Posterior vena cava (tissue), 2 donors: ENCODE measurements at places on chromosomes 12 and 14. TPM values are rescaled to one million over a fixed set of nuclear protein-coding genes. Genes with fewer than 3 reads are reported as not detected.
A peak's percentile ranks its signal among the peaks of the same experiment; 100 is the strongest.

DNA sequence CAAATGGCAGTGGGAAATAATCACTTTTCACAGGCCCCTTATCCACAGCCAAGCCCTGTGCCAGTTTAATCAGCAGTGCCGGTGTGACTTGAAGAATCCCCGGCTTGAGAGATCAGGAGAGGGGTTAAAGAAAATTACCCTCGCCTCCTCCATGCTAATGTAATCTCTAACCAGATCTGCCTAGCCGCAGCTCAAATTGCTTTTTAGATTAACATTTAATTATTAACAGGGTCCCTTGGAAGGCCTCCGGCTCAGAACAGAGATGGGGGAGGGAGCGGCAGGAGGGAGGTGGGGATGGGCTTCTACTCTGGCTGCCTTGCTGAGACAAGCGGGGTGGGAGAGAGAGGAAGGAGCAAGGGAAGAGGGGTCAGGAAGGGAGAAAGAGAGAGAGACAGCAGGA lies 24.0 kb downstream of the FAM222A start:
- DNase-seq: peak; percentile 2

DNA sequence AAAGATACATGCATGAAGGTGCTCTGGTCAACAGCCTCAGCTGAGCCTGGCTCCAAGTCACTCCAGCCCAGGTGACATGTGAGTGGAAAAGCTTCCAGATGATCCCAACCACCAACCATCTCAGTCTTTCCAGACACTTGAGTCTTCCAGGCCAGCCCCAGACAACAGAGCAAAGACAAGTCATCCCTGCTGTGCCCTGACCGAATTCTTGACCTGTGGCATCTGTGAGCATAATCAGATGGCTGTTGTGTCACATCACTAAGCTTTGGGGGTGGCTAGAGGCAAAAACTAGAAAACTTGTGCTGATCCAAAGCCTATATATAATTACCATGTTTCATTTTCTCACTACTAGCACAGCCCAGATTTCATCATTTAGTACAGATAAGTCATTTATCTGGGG lies 50.8 kb upstream of the ISM2 start:
- no peak for DNase-seq

- no peak for DNase-seq
Measured at GRCh38 chr12:56884421-56884820, 49.8 kb downstream of the SDR9C7 start.

- DNase-seq: no peak
Measured at GRCh38 chr12:102917026-102917787, at the start of gene PAH. TSS of gene PAH (minus strand) at chr12:102917244. CDS start at chr12:102917130, 114 bp downstream.

DNA sequence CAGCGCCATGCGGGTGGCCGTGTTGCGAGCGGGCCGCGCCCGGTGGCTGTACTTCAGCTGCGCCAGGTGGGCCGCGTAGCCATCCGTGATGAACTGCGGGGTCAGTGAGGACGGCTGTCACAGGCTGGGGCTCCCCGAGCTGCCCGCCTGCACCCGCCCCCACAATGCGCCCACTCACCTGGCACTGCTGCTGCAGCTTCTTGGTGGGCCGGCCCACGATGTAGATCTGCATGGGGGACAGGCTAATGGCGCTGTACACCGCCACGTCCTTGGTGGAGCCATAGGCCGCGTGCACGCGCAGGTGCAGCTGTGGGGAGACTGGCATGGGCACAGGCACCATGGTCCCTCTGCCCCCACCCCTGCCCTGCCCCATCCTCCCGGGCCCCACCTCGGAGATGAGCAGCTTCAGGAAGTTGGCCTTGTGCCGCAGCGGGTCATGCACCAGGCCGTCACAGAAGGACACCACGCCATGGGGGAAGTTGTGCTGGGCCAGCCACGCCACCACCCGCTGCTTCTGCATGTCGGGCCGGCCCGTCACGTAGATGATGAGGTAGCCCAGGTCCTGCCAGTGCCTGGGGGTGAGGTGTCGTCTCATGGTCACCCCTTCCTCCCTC lies 5.9 kb downstream of the ARL6IP4 start:
- no peak for DNase-seq

DNA sequence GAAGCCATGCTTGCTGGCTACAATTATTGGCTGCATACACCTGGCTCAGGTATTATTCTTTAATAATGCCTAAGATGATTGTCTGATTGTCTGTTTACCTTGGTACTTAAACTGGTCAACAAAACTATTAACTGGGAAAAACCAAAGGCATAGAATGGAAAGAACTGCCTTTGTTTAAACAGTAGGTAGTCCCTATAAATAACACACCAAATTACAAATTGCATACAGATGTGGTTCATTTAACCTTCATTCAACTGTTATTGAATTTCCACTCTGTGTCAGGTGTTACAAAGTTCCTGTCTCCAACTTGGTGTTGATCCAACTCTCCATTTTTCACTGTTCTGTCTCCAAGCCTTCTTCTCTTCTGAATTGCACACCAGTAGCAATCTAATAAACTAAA lies 79.8 kb upstream of the FSCB start:
- DNase-seq: no peak

- DNase-seq: no peak
Measured at GRCh38 chr14:89427426-89428172, 10.6 kb upstream of the FOXN3 start.

The CLEC4D gene
- 0.71 TPM for total RNA-seq

DNA sequence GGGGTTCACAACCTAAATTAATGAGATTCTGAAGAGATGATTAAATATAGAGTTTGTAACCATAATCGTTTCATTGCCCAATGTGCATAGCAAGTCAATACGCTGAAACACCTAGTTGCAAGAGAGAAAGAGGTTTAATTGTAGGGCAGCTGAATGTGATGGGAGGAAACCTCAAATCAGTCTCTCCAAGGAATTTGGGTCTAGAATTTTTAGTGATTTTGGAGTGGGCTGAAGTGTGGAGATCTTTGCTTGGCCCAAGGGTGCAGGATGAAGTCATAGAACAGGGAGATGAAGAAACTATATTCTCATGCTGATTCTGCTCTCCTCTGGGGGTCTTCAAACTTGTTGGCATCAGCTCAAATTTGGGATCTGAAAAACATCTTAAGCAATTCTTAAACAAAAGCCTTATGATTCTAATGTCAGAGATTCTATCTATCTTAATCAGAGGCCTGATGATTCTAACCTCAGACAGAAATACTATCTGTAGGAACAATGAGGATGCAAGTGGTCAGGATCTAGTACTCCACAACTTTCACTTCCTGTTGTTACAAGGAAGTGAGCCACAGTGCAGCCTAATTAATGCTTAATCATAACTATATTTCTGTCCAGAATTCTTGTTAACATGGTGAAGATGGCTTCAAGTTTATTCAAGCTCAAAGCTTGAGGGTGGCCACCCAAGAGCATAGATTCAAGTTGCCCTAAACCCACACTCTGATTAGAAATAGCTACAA lies 80.2 kb upstream of the FUT8 start:
- no peak for DNase-seq

DNA sequence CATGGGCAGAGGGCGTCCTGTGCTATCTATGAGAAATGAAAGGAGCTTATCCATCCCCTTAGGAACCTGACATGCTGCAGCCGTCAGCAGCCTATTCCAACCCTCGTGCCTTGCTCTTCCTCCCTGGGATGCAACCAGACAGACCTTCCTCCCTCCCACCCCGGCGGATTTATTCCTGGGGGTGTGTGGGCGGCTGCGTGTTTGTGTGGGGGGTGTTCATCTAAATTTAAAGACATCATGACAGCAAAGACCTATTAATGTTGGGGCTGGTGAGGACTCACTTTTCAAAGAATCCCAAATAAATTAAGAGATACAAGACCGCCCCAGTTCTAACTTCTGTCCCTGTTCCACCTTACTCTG lies 52.0 kb downstream of the WSCD2 start:
- no peak for DNase-seq

The DYRK4 gene
- 26.9 TPM for total RNA-seq

- DNase-seq: no peak
Measured at GRCh38 chr12:66724616-66725015, 45.7 kb upstream of the GRIP1 start.

- DNase-seq: no peak
Measured at GRCh38 chr12:6434205-6435140, 10.3 kb upstream of the CD27 start.

GRCh38 chr14:57066463-57066862 lies 202.2 kb downstream of the EXOC5 start:
- DNase-seq: no peak

- DNase-seq: no peak
Measured at GRCh38 chr12:67816269-67816668, 167.7 kb downstream of the DYRK2 start.

GRCh38 chr12:100154474-100155247 lies 12.0 kb upstream of the BLTP3B start:
- peak; percentile 91 for DNase-seq

DNA sequence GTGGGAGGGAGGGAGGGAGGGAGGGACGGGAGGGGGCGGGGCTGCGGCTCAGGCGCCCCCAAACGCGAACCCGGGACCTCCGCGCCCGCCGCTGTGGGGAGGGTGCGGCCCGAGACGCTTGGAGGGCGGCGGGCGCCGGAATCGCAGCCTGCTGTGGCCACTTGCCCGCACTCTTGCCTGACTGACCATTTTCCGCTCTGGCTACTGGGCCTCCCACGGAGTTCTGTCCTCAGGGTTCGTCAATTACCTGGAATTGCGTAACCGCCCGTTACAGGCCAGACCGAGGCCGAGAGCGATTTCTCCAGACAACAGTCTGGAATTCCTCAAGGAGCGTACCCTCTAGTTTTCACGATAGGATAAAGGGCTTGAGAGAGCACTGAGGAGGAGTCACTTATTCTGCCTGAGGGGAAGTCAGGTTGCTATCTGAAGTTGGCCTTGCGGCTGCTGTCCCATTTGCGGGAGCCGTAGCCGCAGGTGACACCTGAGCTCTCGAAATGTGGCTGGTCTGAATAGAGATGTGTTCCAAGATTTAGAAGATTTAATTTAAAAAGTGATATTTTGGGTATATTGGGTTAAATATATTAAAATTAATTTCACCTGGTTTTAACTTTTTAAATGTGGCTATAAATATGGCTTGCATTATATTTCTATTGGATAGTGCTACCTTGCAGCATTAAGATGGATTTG lies 446 bp upstream of the ZNF641 start:
- DNase-seq: peak; percentile 93

GRCh38 chr12:118068445-118068844 lies 7.5 kb upstream of the WSB2 start:
- DNase-seq: no peak

DNA sequence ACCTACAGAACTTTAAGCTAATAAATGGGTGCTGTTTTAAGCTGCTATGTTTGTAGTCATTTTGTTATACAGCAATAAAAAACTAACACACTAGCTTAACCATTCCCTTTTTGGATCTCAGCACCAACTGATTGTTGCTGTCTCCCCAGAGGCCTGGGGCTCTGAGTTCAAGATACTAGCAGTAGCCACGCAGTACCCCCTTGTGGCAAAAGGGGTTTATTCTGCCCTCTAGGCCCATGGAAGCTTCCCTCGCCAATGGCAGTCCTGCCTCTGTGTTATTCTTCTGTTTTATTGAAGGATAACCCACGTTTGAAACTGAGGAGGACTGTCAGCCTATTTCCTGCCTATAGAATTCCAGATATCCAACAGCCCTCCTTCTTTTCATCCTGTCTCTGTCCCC lies 455.3 kb upstream of the ATP2B1 start:
- no peak for DNase-seq

DNA sequence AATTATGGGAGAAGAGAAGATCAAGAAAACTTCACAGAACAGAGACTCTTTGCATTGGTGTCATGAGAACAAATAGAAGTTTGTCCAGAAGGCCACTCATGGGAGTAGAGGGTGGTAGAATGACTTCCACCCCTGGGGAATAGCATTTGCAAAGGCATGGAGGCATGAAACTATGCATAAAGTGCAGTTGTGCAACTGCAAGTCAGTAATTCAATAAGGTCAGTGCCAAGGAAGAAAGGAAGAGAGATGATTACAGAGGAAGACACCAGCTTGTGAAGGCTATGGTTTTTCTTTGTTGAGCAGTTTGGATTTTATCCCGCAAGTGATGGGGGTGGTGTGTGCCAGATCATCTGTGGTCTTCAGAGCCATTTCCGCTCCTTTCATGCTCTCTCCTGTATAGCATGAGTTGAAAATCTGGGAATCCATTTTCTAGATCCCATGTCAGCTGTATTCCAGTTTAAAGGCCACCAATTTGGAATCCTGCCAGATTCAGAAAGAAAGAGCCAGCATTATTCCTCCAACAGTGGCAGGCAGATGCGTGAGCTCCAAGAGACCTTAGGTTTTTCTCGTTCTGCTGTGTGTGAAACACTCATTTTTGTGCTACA lies 67.6 kb upstream of the GRIN2B start:
- DNase-seq: no peak

The COX8C gene
- 0.52 TPM for total RNA-seq

- DNase-seq: no peak
Measured at GRCh38 chr14:63535918-63536317, 7.3 kb downstream of the PPP2R5E start.

DNA sequence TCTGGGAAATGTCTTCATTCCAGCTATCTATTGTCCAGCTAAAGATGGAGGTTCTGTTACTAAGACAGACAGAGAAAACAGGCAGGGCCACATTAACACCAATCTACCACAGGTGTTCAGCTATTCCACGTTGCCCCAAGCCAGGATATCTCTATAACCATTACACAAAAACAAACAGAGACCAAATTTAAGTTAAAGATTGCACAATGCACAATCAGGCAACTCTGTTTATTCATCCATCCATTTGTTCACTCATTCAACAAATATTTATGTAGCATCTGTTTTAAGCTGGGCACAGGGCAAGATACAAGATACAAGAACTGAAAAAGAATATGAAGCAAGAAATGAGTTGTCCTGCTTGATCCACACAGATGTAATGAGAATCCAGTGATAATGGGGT lies 629.0 kb downstream of the MED13L start:
- DNase-seq: no peak

DNA sequence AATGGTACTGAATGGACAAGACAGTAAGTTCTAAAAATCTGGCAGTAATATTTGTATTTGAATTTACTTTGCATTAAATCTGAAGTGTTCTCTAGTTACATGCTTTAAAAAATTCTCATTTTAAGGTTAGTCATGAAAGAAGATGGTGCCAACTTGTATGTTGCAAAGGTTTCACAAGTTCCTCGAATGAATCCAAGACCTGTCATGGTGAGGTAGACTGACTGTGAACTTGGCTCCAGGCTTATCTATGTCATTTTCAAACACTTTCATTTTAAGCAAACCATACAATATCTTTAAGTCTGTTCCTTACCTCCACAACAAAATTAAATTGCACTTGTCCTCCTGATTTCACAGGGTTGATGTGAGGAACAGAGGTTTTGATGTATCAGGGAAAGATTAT lies 23.4 kb downstream of the CLEC2D start:
- no peak for DNase-seq
